Mammary microvascular endothelial cell (primary cell): ENCODE measurements at places on chromosomes 1 and 21. TPM values are rescaled to one million over a fixed set of nuclear protein-coding genes. Genes with fewer than 3 reads are reported as not detected.

Gene PODN
- total RNA-seq, result not detected in 2 replicates

Gene BACE2
- total RNA-seq, result 238 and 264 TPM in 2 replicates

Gene FASLG
- total RNA-seq, result not detected in 2 replicates

Gene TIMM17A
- total RNA-seq, result 71.1 and 77.2 TPM in 2 replicates

Gene CTBS
- 6.9 and 10.8 TPM in 2 replicates for total RNA-seq

Gene FAM177B
- not detected in 2 replicates for total RNA-seq

Gene RPE65
- not detected in 2 replicates for total RNA-seq

Gene BEND5
- total RNA-seq, result 3.9 TPM in 1 of 2 replicates, not detected in the other

Gene ARHGEF16
- total RNA-seq, result 0.80 and 1.0 TPM in 2 replicates

Gene FAM163A
- total RNA-seq, result 0.30 and 0.47 TPM in 2 replicates

Gene SLC35D1
- 3.3 and 4.3 TPM in 2 replicates for total RNA-seq

Gene SLC9C2
- total RNA-seq, result not detected in 2 replicates

Gene UTP11
- 59.7 and 75.2 TPM in 2 replicates for total RNA-seq

Gene MPL
- total RNA-seq, result not detected in 2 replicates

Gene LIPI
- not detected in 2 replicates for total RNA-seq

Gene KRTAP19-1
- not detected in 2 replicates for total RNA-seq

Gene C1orf216
- 8.2 and 12.0 TPM in 2 replicates for total RNA-seq

Gene HNRNPU
- total RNA-seq, result 304 and 330 TPM in 2 replicates

Gene NOS1AP
- 0.27 and 1.1 TPM in 2 replicates for total RNA-seq

Gene AMY2A
- total RNA-seq, result not detected in 2 replicates

Gene NUDT4B
- total RNA-seq, result 14.4 and 40.1 TPM in 2 replicates

Gene CLCNKB
- not detected in 2 replicates for total RNA-seq

Gene PADI1
- 0.05 TPM in 1 of 2 replicates, not detected in the other for total RNA-seq

Gene VAV3
- 4.0 and 5.1 TPM in 2 replicates for total RNA-seq

Gene APCS
- total RNA-seq, result not detected in 2 replicates
